ENCODE measurements at places on chromosomes 4 and X. TPM values are rescaled to one million over a fixed set of nuclear protein-coding genes. Genes with fewer than 3 reads are reported as not detected.

ARHGAP24 gene
- 2.2 TPM for total RNA-seq

- DNase-seq: no peak
These were observed 92.2 kb downstream of the NHSL2 start for GRCh38 chrX:72002875-72003274.

GRCh38 chr4:99248714-99249113, 29.7 kb upstream of the ADH6 start:
- no peak for DNase-seq

GLOD5 gene
- not detected for total RNA-seq

DNA sequence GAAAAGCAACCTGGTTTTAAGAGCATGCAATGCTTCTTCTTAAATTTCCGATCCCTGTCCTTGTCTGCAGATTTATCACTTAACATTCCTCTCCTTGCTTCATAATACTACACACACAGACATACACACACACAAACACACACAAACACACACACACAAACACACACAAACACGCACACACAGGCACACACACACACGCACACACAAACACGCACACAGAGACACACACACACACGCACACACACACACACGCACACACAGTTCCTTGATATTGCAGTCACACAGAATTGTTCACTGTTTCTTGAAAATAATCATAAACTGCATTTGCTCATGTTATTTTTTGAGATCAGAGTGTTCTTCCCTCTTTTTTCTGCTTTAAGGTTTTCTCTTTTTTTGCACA, 458.3 kb upstream of the ATOH1 start:
- DNase-seq: no peak

DNA sequence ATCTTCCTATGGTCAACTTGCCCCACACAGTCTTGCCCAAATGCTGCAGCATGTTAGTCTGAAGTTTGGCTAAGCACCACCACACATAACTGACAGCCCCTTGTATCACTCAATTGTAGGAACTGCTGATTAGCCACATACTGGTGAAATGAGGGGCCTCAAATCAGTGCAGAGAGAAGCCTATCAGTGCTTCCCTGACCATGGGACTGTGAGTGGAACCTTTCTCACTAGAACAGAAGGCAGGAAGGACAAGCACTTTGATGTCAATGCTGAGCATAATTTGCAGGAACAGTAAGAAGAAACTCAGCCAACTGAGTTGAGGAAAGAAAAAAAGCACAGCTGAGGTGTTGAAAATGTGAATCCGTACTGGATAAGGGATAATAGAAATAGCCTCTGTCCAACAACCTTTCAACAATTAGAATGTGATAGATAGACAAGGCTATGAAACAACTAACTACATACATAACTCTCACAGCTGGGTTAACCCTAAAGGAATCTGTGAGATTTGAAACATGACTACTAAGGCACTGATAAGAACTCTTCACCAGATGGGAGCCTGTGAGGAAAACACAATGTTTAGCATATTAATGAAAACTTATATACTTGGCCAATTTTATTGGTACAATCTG, 136.6 kb upstream of the SH3RF1 start:
- DNase-seq: no peak

DNA sequence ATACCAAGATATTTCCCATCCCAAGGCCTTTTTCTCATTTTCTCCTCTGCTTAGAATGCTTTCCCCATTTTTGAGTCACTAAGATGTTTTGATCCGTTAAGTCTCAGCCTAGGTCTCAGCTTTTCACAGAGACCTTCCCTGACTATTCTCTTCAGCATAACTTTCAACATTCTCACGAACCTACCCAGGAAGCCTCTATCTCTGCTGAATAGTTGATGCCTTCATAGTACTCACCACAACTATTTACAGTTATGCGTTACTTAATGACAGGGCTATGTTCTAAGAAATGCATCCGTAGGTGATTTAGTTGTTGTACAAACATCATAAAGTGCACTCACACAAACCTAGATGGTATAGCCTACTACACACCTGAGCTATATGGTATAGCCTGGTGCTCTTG, 64.5 kb downstream of the ARL9 start:
- no peak for DNase-seq

- no peak for DNase-seq
These were observed 45.8 kb upstream of the SGMS2 start for GRCh38 chr4:107778784-107779530.

HTN3 gene
- not detected for total RNA-seq

TRAM1L1 gene
- 37.1 TPM for total RNA-seq

DNA sequence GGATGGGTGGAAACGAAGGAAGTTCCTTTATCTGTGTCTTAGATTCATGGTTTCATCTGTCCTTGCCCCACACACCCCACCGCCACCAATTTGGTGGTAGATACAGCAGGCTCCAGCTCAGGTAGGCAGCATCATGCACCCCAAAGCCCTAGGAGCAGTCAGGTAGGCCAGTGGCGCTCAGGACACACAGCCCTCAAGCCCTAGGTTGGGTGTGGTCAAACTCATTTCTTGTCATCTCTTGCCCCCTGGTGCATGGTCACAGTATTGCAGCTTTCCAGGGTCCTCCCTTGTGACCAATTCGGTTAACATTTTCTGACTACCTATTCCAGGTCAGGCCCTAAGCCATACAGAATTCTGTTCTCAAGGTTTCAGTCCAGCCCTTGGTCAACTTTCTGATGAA, 14.5 kb upstream of the PRRG3 start:
- DNase-seq: no peak
